Lower leg skin (tissue), 4 donors: ENCODE measurements at places on chromosomes 2 and 18.

DNA sequence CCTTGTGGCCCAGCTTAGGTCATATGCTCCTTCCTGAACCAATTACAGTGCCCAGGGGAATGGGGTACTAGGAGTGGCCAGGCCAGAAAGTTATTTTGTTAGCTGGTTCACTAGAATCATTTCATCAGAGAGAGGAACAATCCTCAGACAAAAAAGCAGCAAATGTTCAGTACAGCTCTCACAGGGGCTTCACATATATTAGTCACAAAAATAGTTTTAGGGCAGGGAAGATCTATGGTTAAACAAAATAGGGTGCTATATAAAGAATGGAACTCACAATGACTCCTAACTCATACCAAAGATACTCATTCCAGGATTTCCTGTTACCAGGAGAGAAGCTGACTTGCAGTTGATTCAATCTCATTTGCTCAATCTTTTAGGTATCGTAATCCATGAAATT is 71.0 kb downstream of the CWC22 start:
- DNase-seq: no peak

- DNase-seq: no peak
Observed at GRCh38 chr2:226791056-226791486, 8.5 kb downstream of the IRS1 start.

DNA sequence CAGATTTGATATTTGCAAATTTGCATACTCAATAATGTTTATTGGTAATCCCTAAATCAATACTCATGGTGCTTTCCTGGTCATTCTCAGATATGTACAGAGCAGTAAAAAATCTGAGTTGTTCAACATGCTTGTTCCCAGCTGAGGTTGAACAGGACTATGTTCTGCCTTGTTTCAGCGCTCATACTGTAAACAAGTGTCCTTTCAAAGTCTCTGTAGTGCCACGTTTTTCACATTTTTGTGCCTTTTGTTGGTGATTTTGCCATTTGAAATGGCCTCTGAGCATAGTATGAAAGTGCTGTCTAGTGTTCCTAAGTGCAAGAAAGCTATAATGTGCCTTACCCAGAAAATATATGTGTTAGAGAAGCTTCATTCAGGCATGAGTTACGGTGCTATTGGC is 16.0 kb upstream of the GATA6 start:
- DNase-seq: no peak

GRCh38 chr2:65504814-65505697 is 72.7 kb upstream of the SPRED2 start:
- peak; percentile 32 for DNase-seq

DNA sequence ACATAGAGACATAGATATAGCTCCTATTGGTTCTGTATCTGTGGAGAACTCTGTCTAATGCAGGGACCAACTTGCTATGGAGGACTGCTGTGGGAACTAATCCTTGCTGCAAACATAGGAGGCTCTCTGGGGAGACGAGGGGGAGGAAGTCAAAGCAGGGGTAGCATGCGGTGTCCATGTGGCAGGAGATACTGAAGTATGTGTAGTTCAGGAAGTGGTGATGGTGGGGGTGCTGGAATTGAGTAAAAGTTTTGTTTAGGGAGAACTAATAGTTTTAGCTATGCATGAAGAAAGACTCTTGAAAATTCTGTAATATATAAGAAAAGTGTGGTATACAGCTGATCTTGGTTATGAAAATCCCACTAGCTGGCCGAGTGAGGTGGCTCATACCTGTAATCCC is 62.0 kb downstream of the ANKRD44 start:
- DNase-seq: no peak

DNA sequence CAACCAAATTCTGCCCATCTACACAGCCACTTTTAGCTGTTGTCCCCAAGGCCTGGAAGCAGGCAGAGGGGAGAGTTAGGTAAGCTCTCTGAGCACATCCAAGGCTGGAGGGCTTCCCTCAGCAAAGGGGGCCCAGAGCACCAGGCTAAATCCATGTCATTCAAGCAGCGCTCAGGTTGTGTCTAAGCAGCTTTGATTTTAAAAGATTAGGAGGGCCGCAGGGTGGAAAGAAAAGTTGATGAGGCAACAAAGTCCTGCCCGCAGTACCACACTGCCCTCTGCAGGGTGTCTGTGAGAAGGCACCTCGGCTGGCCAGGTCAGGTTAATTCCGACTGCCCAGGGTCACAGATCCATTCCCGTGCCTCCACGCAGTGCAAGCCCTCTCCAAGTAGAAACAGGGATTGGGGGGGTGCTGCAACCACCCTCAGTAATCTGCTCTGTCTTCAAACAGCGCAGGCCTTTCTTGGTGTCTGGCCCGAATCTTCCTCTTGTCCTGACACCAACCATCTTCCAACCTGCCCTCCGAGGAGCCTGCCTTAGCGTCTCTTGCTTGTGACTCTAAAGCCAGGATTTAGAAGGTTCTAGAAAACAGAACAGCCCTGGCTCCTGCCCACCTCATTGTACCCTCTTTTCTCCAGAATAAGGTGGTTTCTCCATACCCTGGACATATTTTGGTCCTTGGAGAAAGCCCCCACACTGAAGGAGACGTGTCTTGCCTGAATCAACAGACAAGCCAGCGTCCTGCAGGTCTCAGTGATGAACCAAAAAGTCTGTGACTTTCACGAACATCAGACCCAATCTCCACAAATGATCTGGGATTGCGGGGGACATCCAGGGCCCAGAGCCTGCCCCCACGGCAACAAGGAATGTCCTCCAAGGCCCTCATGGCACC is 289.2 kb downstream of the TNS1 start:
- DNase-seq: peak; percentile 81

DNA sequence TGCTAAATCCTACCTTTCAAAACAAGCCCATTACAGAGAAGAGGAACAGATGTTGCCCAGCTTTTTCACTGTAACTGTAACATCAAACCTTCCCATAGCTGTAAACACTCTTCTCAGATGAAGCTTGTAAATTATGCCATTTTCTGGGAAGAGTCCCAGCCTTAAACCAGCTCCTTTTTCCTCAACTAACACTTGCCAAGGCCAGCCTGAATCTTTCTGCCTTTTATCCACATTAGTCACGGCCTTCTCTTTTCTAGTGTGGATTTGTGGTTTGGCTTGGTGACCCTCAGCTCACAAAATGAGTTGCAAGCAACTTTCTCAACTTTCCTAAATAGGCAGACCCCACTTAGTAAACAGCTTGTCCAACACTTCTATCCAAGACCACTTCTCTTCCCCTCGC is 90.2 kb downstream of the CABLES1 start:
- peak; percentile 59 for DNase-seq
